ENCODE measurements at places on chromosomes 4 and X. TPM values are rescaled to one million over a fixed set of nuclear protein-coding genes. Genes with fewer than 3 reads are reported as not detected.

DNA sequence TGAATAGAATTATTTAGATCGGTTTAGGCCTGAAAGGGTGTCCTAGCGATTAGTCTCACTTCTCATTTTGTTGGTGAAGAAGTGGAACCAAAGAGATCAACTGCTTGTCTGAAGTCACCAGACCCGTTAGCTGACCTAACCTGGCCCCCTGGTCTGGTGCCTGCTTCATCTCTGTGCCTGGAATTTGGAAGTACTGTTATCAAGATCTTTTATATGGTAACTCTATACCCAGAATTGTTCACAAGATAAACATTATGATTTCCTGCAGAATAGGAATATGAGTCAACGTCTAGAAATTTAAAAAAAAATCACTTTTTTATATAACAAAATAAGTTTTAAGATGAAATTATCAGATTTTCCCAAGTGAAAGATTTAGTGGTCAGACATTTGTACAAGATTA is 37.2 kb downstream of the LRP2BP start:
- no peak overlapping the region for H3K27ac ChIP-seq
- peaks cover 31% of the 10 kb centered on the region for H3K36me3 ChIP-seq
- no peaks in the 10 kb centered on the region for H3K4me1 ChIP-seq
- no peak overlapping the region for H3K4me3 ChIP-seq

DNA sequence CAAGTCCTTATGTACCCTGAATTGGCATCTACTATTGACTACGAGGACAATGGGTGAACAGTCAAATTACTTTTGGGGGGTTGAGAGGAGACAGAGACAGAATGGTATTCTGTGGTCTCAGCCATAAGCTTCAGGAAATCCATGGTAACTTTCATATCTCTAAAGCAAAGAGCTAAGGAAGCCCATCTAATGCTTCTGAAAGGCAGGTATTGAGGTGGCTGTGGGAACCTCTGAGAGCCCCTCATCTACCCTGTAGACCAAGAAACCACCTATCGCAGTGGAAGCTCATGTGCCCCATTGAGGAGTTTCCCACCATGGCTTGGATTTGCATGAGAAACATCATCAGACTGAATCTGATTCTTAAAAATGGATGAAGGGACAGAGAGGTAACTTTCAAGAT is 23.1 kb upstream of the BMP2K start:
- H3K27me3 ChIP-seq, result no peaks in the 10 kb centered on the region
- H3K4me3 ChIP-seq, result no peak overlapping the region
- no peak for DNase-seq
- no peaks in the 10 kb centered on the region for H3K36me3 ChIP-seq
- H3K27ac ChIP-seq, result no peak overlapping the region
- H3K4me1 ChIP-seq, result no peaks in the 10 kb centered on the region

Gene CFI
- total RNA-seq, result not detected

DNA sequence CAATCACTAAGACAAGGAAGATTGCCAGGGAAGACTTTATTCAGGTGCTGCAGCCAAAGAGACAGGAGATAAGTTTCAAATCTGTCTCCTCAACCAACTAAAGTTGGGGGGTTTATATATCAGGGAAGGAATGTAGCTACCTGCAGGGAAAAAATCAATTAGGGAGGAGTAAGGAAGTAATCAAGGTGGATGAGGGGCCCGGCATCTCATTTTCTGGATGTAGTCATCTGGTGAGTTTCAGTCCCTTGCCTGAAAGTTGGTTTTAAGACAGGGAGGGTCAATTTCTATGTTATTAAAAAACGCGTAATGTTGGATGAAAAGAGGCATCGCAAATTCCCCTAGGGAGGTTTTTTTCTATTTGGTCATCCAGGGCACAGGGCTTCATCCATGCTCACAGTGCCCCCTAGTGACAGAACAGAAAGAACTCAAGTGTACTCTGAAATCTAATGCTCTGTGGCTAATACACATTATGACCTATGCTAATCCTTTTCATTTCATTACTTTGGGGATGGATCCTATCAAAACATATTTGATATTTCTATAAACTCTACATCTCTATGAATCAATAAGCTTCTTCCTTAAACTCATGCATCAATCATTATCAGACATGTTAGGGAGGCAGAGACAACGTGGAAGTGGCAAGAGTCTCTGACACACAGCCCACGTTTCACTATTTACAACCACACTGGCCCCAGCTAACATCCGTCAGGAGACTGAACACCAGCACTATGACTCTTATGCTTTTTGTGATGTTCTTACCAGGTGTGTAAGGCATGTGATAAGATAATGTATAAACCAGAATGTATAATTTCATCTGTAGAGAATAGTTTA is 1577.0 kb upstream of the TENM3 start:
- no peak overlapping the region for H3K4me3 ChIP-seq
- no peaks in the 10 kb centered on the region for H3K27me3 ChIP-seq
- no peak for DNase-seq
- no peaks in the 10 kb centered on the region for H3K36me3 ChIP-seq
- H3K4me1 ChIP-seq, result no peaks in the 10 kb centered on the region
- no peak overlapping the region for H3K27ac ChIP-seq

DNA sequence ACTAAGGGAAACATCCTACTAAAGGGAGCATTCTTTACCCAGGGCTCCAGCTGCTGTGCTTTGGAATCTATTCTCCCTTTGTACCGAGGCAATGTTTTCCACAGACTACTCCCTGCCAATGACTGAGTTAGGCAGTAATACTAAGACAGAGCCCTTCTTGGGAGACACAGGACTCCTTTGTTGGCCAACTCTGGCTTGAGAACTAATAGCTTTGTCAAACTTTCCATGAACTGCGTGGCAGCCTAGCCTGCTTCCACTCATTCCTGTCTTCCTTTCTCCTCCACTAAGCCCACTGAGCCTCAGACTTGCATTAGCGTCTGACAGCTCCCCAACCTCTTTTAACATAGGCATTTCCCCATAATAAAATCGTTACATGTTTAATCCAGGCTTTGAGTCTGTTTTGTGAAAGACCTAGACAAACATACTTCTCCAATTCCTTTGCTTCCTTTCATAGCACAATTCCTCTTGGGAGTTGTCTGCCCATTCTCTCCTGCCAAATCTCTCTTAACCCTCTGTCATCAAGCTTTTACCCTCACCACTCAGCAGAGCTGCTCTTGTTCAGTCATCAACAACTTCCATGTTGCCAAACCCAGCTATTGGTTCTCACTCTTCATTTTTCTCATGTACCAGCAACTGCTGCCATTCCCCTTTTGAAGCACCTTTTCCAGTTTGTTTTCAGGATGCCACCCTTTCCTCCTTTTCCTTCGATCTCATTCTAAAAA is 300.3 kb upstream of the IGFBP7 start:
- no peak overlapping the region for H3K4me3 ChIP-seq
- H3K27me3 ChIP-seq, result no peaks in the 10 kb centered on the region
- no peak overlapping the region for H3K27ac ChIP-seq
- H3K4me1 ChIP-seq, result no peaks in the 10 kb centered on the region
- no peaks in the 10 kb centered on the region for H3K36me3 ChIP-seq
- DNase-seq, result no peak

DNA sequence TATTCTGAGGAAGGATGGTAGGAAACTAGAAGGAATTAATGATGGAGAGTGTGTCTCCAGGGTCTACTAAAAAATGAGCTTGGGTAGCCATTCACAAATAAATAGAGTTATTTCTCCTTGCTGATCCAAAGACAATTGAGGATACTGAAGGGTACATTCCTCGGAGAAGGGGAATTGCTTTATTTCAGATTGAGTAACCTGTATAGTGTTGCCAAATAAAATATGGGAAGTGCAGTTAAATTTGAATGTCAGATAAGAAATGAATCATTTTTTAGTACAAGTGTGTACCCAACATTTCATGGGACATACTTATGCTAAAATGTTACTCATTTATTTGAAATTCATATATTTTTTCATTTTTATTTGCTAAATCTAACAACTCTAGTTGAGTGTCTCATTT is 16.0 kb upstream of the VSIG1 start:
- H3K27ac ChIP-seq, result no peak overlapping the region
- H3K36me3 ChIP-seq, result no peaks in the 10 kb centered on the region
- no peak for DNase-seq
- peaks cover 4% of the 10 kb centered on the region for H3K4me1 ChIP-seq
- no peak overlapping the region for H3K4me3 ChIP-seq
- no peaks in the 10 kb centered on the region for H3K27me3 ChIP-seq

GRCh38 chrX:96989830-96990571 is 106.3 kb downstream of the RPA4 start:
- DNase-seq, result no peak
- no peaks in the 10 kb centered on the region for H3K4me1 ChIP-seq
- H3K27me3 ChIP-seq, result no peaks in the 10 kb centered on the region
- H3K4me3 ChIP-seq, result no peak overlapping the region
- no peak overlapping the region for H3K27ac ChIP-seq

Gene REPS2
- total RNA-seq, result 0.74 TPM

DNA sequence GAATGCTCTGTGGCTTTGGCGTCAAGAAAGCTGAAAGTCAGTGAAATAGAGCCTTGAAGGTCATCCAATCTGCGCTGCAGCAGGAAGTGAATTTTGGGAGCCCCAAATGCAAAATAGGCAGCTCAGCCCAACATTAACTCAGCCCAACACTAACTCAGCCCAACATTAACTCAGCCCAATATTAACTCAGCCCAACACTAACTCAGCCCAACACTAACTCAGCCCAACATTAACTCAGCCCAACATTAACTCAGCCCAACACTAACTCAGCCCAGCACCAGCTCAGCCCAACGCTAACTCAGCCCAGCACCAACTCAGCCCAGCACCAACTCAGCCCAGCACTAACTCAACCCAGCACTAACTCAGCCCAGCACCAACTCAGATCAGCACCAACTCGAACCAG is 71.5 kb downstream of the SORBS2 start:
- no peak overlapping the region for H3K27ac ChIP-seq
- no peak overlapping the region for H3K4me3 ChIP-seq
- no peaks in the 10 kb centered on the region for H3K4me1 ChIP-seq
- DNase-seq, result no peak
- no peaks in the 10 kb centered on the region for H3K27me3 ChIP-seq

Gene YIPF7
- total RNA-seq, result not detected
